Osteoblast (primary cell): ENCODE measurements at places on chromosomes 7 and 10. TPM values are rescaled to one million over a fixed set of nuclear protein-coding genes. Genes with fewer than 3 reads are reported as not detected.

GRCh38 chr7:134785842-134786241, 6.4 kb downstream of the CALD1 start:
- DNase-seq = no peak

DNA sequence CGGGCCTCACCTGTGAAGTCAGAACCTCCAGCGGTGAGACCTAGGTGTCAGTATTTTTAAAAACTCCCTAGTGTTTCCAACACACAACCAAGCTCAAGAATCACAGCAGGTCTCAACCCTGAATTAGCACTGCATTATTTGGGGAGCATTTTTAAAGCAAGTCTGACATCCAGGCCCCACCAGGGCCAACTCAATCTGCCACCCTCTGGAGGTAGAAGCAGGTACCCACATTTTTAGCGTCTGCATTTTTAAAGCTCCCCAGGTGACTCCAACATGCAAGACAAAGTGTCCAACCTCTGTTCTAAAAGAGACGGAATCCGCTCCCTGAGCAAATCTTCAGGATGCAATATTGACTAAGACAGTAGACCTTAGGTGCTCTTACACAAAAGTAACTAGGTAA, 225.7 kb downstream of the TNS3 start:
- no peak for DNase-seq

DNA sequence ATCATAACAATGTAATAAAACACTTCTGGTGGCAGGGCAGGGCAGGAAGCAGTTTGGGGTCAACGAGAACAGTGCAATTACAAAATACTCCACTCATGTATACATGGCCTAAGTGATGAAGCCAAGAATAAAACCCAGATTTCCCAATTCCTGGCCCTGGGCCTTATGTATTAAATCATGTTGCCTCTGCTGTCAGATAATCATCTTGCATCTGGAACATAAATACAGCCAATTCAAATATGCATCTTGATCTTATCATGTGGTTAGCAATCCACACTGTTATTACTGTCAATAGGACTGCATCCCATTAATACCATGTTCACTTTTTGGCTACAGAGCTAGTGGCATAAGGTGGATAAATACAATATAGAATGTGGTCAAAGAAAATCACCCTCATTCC, 186.5 kb upstream of the SLC25A13 start:
- no peak for DNase-seq

Gene FAM25A
- total RNA-seq = not detected in 2 replicates
